ENCODE measurements at places on chromosomes 7 and 10. TPM values are rescaled to one million over a fixed set of nuclear protein-coding genes. Genes with fewer than 3 reads are reported as not detected.
A peak's percentile ranks its signal among the peaks of the same experiment; 100 is the strongest.

The OPALIN gene
- not detected for total RNA-seq

The ITPRID1 gene
- total RNA-seq = not detected

The LIPJ gene
- total RNA-seq = not detected

The EPO gene
- total RNA-seq = not detected

The CFAP69 gene
- total RNA-seq = 2.0 TPM

GRCh38 chr10:73940634-73941221 is 29.8 kb downstream of the PLAU start:
- H3K4me1 ChIP-seq = peaks cover 11% of the 10 kb centered on the region
- no peak overlapping the region for H3K27ac ChIP-seq
- no peaks in the 10 kb centered on the region for H3K36me3 ChIP-seq
- H3K27me3 ChIP-seq = no peaks in the 10 kb centered on the region

DNA sequence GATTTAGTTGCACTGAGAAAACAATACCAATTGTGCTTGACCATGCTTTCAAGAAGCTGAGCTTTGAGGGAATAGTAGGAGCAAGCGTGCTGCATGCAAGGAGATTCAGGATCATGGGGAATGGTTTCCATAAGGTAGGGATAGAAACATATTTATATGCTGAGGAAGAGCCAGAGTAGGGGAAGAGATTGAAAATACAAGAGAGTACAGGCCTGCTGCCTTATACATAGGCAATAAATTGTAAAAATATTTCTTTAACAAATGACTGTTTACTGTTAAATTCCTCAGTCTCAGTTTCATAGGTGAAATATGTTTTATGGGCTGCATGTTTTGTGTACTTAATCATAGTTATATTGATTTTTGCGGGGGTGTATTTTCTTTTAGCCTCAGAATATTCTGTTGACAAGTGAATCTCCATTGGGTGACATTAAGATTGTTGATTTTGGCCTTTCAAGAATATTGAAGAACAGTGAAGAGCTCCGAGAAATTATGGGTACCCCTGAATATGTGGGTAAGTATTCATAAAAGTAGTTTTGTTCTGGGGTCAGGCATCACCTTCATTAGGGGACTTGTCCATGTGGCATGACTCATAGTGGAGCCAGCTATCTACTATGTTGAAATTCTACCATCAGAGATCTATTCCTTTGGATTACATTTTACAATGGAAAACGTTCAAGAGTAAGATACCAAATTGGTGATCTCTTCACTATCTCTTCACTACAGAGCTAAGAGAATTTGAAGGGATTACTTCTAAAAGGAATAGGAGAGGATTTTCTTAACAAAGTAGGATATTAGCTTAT is 36.5 kb downstream of the STK17A start:
- no peak overlapping the region for H3K27ac ChIP-seq
- DNase-seq = no peak
- H3K27me3 ChIP-seq = no peaks in the 10 kb centered on the region
- peaks cover 6% of the 10 kb centered on the region for H3K4me1 ChIP-seq
- peaks cover 52% of the 10 kb centered on the region for H3K36me3 ChIP-seq

DNA sequence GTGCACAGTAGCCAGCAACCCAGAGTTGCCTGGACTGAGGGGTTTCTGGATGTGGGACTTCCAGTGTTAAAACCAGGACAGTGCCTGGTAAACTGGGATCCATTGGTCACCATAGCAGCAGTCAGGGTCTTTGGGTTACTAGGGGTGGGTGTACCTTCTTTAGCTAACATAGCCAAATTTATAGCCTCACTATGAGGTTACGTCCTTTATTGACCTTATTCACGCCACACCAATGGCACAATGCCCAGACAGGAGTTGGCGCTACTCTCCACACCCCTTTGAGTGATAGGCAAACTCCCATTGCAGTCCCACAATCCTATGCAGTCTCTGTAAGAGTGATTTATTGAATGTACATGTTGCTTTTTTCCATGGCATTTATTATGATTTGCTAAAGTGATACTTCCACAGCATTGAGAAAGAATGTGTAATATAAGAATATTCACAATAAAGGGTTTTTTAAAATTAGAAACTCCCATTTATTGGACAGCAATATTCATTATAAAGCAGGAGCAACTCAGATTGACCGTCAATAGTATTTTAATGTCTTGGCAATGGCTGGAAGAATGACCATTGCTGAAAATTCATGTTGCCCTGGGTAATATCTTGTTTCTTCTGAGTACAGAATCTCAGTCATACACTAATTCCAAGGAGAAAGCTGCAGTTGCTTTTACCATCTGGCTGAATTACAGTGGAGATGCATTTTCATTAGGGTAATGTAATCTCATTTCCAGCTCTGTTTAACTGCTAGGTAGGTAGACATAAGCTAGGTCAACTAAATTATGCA is 26.1 kb downstream of the IFIT5 start:
- DNase-seq = no peak
- H3K27me3 ChIP-seq = no peaks in the 10 kb centered on the region
- no peaks in the 10 kb centered on the region for H3K4me1 ChIP-seq
- no peaks in the 10 kb centered on the region for H3K36me3 ChIP-seq
- no peak overlapping the region for H3K27ac ChIP-seq

GRCh38 chr7:40800771-40801170 is 666.0 kb downstream of the SUGCT start:
- H3K27ac ChIP-seq = no peak overlapping the region
- no peaks in the 10 kb centered on the region for H3K27me3 ChIP-seq
- no peaks in the 10 kb centered on the region for H3K36me3 ChIP-seq
- peaks cover 3% of the 10 kb centered on the region for H3K4me1 ChIP-seq

- H3K4me3 ChIP-seq = no peak overlapping the region
- DNase-seq = no peak
- H3K27ac ChIP-seq = no peak overlapping the region
- H3K4me1 ChIP-seq = no peaks in the 10 kb centered on the region
- H3K27me3 ChIP-seq = peaks cover 32% of the 10 kb centered on the region
These were observed 88.8 kb downstream of the FOXL3 start for GRCh38 chr7:378551-379455.

- no peak for DNase-seq
- H3K36me3 ChIP-seq = no peaks in the 10 kb centered on the region
- no peak overlapping the region for H3K4me3 ChIP-seq
- H3K4me1 ChIP-seq = no peaks in the 10 kb centered on the region
- H3K27ac ChIP-seq = no peak overlapping the region
These were observed 387.4 kb upstream of the CELF2 start for GRCh38 chr10:10630281-10630680.

DNA sequence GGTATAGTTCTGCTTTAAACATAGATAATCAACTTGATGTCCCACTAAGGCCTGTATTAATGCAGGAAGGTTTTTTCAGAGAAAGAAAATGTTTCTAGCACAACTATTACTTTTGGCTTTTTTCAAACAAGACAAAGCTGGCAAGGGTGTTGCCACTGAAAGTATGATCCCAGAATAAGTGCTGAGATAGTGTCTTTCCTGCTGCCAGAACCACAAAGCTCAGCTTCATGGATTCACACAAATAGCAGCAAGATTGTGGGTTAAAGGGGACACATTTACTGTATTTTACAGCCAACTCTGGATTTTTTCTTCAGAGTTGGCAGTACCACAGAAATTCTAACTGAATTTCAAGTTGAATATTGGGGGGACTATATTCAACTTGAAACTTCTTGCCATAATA is 4.3 kb downstream of the NCOA4 start:
- no peaks in the 10 kb centered on the region for H3K27me3 ChIP-seq
- DNase-seq = no peak
- H3K4me3 ChIP-seq = no peak overlapping the region
- H3K36me3 ChIP-seq = no peaks in the 10 kb centered on the region
- peak overlapping the region; percentile 13 for H3K27ac ChIP-seq

- no peaks in the 10 kb centered on the region for H3K36me3 ChIP-seq
- no peak overlapping the region for H3K4me3 ChIP-seq
- H3K4me1 ChIP-seq = peaks cover 17% of the 10 kb centered on the region
These were observed 112.8 kb downstream of the PTPN20 start for GRCh38 chr10:47024046-47024322.

DNA sequence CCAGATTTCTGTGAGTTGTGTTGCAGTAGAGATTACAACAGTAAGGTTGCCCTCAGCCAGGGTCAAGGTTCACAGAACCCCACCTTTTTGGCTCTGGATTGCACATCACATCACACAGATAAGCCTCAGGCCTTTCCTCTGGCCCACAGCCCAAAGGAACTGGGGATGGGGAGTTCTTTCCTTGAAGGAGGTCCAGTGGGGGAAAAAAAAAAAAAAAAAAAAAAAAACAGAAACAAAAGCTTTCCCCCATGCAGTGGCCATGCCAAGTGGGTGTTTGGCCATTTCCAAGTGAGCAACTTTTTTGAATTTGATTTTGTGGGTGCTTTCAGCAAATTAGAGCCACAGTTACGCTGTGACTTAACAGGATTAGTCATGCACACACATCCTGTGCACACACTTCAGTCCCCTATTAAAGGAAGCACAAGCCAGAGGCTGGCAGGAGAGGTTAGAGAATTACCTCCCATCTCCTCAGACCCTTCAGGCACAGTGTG is 79.3 kb upstream of the NANOS1 start:
- no peak overlapping the region for H3K27ac ChIP-seq
- DNase-seq = peak; percentile 27
- H3K36me3 ChIP-seq = no peaks in the 10 kb centered on the region
- no peaks in the 10 kb centered on the region for H3K27me3 ChIP-seq
- H3K4me3 ChIP-seq = no peak overlapping the region

GRCh38 chr10:32103721-32104120 is 47.5 kb upstream of the KIF5B start:
- peak; percentile 20 for DNase-seq
- no peaks in the 10 kb centered on the region for H3K36me3 ChIP-seq
- H3K27ac ChIP-seq = no peak overlapping the region
- H3K4me3 ChIP-seq = no peak overlapping the region
- H3K27me3 ChIP-seq = no peaks in the 10 kb centered on the region

DNA sequence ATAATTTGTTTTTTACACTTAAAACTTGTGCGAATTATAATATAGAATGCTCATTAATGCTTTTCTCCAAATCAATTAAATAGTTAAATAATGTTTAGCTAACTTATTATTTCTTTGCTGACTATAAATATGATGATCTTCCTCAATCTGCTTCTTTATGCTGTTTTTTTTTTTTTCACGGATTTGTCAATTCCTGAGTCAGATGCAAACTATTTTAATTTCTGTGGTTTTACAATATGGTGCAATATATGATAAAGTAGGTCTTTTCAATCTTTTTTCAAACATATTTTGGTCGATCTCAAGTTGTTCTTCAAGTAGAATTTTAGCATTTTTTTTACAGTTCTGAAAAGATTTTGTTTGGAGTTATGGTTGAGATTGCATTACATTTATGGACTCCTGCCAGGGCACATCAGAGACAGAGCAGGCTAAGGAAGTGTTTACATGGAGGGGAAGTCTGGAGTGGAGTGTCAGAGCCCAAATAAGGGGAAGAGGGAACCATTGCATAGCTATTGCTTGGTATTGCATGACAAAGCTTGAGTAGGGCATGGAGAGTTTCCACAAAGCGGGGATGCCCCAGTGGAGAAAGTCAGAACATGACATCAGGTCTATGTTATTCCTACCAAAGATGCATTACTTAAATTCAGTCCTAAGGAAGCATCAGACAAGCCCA is 204.4 kb downstream of the OTUD1 start:
- H3K27ac ChIP-seq = no peak overlapping the region
- no peak for DNase-seq

DNA sequence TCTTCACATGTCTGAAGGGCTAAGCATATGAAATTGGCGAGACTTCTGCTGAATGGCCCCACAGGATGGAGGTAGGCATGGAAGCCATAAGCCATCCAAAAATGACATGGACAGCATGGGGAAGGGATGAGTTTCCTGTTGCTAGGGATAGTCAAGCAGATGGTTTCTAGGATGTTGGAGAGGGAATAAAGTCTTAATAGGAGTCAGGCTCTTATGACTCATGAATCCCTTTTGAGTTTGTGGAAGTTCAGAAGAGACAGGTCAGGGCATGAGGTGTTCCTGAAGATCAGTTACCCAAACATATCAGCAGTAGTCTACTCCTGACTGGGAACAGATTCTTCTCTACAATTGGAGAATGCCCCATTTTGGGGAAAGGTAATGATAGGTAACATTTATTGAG is 243.9 kb downstream of the REEP3 start:
- no peak overlapping the region for H3K4me3 ChIP-seq
- no peaks in the 10 kb centered on the region for H3K36me3 ChIP-seq
- no peak for DNase-seq
- peaks cover under 1% of the 10 kb centered on the region for H3K27me3 ChIP-seq
- peaks cover 13% of the 10 kb centered on the region for H3K4me1 ChIP-seq

- H3K36me3 ChIP-seq = no peaks in the 10 kb centered on the region
- no peaks in the 10 kb centered on the region for H3K27me3 ChIP-seq
- H3K4me3 ChIP-seq = no peak overlapping the region
- H3K27ac ChIP-seq = no peak overlapping the region
- no peak for DNase-seq
These were observed 5.1 kb downstream of the BLNK start for GRCh38 chr10:96266118-96266770.

GRCh38 chr10:75717126-75717916 is 285.9 kb downstream of the LRMDA start:
- H3K4me3 ChIP-seq = no peak overlapping the region
- DNase-seq = no peak
- no peaks in the 10 kb centered on the region for H3K36me3 ChIP-seq
- no peaks in the 10 kb centered on the region for H3K4me1 ChIP-seq

DNA sequence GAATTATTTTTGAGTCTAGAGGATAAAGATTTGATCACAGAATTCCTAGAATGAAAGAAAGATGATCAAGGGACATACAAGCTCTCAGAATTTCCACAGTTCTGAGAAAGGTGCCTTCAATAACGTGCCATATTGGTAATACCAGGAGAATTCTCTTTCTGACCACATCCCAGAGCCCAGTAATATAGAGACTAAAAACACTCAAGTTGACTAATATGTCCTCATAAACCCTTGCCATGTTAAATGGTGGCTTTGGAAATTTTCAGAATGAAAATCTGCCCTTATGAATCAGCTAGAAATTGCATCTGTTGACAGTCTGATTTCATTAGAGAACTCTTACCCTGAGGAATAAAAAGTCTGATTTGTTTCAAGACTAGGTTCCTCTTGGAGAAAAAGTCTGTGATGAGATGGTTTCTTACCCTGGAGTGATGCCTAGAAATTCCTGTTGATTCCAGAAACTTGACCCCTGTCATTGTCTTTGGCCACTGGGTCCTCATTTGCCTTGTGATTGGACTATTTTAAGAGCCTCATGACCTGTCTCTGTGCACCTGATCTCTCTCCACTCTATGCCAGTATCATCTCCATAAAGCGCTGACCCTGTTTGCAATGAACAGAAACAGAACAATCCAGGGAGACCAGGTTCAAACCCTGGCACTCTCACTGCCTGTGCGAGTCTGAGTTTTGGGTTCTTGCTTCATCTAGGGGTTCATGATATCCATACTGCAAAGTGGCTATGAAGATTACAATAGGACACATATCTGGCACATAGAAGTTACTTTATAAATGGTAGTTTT is 3.3 kb downstream of the IL2RA start:
- no peaks in the 10 kb centered on the region for H3K36me3 ChIP-seq
- H3K4me3 ChIP-seq = no peak overlapping the region
- no peak for DNase-seq
- no peaks in the 10 kb centered on the region for H3K4me1 ChIP-seq
- peaks cover 13% of the 10 kb centered on the region for H3K27me3 ChIP-seq

DNA sequence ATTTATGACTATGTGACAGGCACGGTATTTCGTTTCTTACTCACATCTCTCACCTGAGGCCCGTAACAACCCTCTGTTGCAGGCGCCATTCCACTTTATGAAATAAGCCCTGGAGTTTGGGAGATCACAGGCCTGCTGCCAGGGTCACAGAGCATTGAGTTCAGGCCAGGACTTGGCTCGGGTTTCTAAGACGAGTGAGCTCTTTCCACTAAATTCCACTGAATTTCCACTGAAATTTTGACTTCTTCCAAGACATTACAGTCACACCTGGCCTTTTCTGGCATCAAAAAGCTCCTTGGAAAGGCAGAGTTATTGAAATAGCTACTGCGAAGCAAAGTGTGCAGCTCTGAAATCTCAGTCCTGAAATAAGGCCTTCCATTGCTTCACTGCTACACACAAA is 282.8 kb upstream of the MGMT start:
- DNase-seq = no peak
- no peaks in the 10 kb centered on the region for H3K27me3 ChIP-seq
- no peaks in the 10 kb centered on the region for H3K4me1 ChIP-seq
- no peaks in the 10 kb centered on the region for H3K36me3 ChIP-seq

Data from astrocyte (in vitro differentiated cells and primary cell).